Esophagus muscularis mucosa (tissue), 4 donors: ENCODE measurements at places on chromosomes 2 and 18. TPM values are rescaled to one million over a fixed set of nuclear protein-coding genes. Genes with fewer than 3 reads are reported as not detected.

TRIM43 gene
- total RNA-seq: not detected

EPB41L3 gene
- total RNA-seq: 32.0 TPM

INO80C gene
- 4.0 TPM for total RNA-seq

- DNase-seq: no peak
These were observed 157.2 kb downstream of the TTC32 start for GRCh38 chr2:19744456-19745199.

- no peak for DNase-seq
These were observed 23.8 kb downstream of the FHL2 start for GRCh38 chr2:105375001-105375561.

DNA sequence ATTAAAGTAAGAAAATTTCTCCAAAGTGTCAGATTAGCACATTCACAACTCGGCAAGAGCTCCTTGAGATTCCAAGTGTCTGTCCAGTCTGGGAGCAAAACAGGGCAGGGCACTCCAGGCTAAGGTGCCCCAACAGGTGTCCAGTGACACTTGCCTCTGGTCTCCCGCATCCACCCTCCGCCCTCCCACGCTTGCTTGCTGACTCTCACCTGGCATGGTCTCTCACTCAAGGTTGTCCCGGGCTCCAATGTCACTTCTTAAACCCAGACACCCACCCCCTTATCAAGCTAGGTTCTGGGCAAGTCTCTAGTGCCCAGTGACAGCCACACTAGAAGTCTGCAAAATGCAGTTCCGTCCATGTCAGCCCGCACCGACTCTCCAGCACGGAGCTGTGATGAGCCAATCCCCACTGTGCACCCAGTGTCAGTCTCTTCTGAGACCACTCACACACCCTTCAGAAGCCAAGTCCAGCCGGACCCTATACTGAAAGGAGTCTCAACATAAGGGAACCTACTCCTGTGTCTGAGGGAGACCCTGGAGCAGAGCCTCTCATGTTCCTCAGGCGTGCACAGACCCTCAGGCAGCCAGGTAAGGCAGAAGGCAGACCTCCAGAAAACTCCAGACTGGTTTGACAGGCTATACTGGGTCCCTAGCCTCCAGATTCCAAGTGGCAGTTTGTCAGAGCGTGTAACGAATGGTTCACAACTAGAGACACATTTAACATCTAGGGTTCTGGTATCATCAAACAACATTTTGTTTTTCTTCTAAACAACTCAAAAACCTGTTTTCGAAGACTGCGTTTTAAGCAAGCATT, 45.6 kb downstream of the HDLBP start:
- no peak for DNase-seq

DNA sequence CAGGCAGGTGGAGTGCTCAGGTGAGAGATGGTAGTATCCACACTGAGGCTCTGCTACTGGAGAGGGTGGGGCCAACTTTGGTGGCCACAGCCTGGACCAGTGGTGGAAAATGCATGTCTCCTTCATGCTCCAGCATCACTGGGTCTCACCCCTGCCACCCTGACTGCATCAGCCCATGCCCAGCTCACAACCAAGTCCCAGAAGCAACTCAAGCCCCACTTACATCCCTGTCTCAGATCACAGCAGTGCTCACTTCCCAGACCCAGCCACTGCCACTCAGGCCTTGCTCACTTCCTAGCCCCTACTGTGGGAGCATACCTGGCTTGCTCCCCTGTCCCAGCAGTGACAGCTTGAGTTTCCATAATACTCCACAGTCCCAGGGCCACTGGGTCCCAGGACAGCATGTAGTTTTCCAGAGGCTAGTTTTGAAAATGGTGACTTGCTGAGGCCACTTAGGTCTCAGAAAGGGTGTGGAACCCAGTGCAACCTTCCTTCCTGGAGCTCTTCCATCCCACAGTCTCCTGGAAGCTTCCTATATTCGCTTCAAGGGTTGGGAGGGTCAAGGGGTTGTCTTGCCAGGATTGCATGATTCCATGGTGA, 58.8 kb downstream of the GPC1 start:
- DNase-seq: no peak

DNA sequence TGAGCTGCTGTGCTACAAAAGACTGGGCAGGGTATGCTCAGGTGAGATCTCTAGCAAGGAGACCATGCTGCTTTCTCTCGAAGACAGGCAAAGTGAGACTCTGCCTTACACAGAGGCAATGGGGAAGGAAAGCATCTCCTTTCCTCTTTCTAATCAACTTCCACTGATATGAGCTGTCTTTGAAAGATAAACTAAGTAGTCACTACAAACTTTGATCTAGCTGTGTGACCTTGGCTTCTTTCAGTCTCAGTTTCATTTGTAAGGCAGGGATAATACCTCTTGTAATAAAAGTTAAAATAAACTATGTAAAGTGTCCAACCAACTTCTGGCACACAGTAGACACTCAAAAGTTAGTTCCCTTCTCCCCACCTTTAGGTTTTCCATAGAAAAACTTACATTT, 7.5 kb downstream of the CCDC93 start:
- no peak for DNase-seq

DNA sequence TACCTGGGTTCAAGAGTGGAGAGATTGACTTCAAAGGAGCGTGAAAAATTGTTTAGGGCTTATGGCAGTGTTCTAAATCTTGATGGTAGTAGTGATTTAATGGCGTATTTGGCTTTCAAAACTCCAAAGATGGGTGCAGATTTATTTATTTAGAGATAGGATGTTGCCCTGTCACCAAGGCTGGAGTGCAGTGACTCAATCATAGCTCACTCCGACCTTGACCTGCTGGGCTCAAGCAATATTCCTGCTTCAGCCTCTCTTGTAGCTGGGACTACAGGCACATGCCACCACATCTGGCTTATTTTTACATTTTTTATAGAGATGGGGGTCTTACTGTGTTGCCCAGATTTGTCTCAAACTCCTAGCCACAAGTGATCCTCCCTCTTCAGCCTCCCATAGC, 52.5 kb downstream of the FAM117B start:
- no peak for DNase-seq

DNA sequence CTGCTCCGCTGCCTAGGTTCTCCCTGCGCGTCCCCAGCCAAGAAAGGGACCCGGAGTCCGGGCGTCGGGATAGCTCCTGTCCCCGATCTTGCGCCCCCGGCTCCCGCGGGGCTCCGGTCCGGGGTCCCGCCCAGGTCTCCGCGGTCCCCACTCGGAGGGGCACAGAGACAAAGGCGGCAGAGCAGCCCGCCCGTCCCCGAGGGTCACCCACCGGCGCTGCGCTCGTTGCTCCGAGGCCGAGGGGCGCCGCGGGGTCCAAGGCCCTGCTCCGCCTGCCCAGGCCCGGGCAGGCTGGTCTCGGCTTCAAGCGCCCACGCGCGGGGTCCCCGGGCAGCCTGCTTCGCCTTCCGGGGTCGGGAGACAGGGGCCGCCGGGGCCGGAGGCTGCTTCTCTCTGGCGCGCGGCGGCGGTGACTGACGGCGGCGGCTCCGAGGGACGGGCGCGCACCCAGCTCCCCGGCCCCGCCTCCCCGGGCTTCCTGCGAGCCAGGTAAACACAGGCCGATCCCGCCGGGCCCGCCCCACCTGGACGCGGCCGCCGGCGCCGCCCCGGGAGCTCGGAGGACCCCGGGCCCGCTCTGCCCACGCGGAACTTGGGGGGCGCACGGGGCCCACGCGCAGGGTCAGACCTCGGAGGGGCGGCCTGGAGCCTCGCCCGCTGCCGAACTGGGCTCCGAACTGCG, at the start of gene MBP:
Gene MBP, minus strand, starts transcription at position 415 of the 682 bp plus-strand sequence. CDS start 27,522 bp downstream, outside the sequence.
- no peak for DNase-seq

- no peak for DNase-seq
These were observed 1.3 kb upstream of the ANTXR1 start for GRCh38 chr2:69011611-69012157.

- no peak for DNase-seq
These were observed 257.5 kb upstream of the FN1 start for GRCh38 chr2:215693193-215693998.

DNA sequence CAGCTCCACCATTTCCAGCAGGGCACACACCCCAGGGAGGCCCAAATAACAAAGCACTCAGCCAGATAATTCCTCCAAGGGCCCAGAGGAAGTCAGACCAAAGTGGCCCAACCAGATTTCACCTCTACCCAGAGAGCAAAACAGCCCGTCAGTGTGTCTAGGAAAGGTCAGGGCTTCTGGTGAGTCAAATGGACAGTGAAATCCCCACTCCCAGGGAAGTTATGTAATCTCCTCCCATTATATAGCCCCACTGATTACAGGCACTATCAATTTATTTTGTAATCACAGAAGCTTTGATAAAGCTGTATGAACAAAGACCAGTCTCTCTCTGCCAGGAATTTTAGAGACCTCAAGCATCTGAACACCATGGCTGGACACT, 4.0 kb downstream of the B4GALT6 start:
- DNase-seq: no peak

GRCh38 chr2:217972490-217972889, 30.3 kb downstream of the TNS1 start:
- DNase-seq: no peak

DNA sequence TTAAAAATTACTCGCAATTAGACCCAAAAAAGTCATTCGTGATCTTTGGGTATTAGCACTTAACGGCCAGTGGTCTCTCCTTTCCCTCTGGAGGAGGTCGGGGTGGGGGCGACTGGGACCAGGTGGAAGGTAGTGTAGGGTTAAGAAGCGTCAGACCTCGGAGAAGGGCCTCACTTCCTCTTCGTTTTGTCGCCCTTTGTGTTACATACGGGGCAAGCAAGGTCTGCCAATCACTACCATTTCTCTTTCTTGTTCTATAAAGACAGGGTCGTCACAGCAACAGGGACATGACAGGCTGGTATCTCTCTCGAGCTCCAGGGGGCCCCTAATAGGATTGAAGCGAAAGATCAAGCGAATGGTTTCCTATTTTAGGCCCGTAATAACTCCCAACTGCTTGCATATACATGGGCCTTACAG, 136.6 kb downstream of the INSIG2 start:
- no peak for DNase-seq

- DNase-seq: no peak
These were observed 163.9 kb downstream of the GFPT1 start for GRCh38 chr2:69222953-69223658.

GRCh38 chr2:26900831-26901321, 52.9 kb downstream of the DPYSL5 start:
- DNase-seq: peak; percentile 78
